ENCODE measurements at places on chromosomes 3 and 15.

GRCh38 chr3:194129581-194130133 lies 6.3 kb upstream of the HES1 start:
- DNase-seq: no peak
- H3K36me3 ChIP-seq: no peaks in the 10 kb centered on the region
- H3K27ac ChIP-seq: no peak overlapping the region
- H3K4me3 ChIP-seq: no peak overlapping the region

DNA sequence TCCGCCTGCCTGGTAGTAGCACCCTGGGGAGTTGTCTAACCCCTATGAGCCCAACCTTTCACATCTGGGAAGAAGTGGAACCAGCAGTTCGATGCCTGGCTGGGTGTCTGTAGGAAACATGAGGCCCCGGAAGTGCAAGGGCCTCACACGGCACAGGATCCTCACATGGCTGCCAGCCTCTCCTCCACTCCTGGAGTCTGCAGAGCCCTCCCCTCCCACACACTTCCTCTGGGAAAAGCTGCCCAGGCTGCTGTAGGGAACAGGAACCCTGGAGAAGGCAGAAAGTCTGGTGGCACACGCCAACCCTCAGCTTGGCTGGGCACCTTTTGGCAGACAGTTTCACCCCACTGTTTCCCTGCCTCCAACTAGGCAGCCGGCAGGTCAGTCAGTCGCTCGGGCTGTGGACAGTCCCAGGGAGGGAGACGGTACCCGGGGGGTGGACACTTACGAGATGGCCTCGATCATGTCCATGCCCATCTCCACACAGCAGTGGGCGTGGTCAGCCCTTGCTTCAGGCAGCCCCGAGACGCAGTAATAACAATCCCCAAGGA lies 118.4 kb downstream of the ADCY5 start:
- H3K27ac ChIP-seq: no peak overlapping the region
- H3K36me3 ChIP-seq: no peaks in the 10 kb centered on the region
- no peaks in the 10 kb centered on the region for H3K4me1 ChIP-seq
- H3K27me3 ChIP-seq: no peaks in the 10 kb centered on the region
- no peak for DNase-seq

- H3K36me3 ChIP-seq: no peaks in the 10 kb centered on the region
- H3K27me3 ChIP-seq: no peaks in the 10 kb centered on the region
- no peak for DNase-seq
- H3K4me1 ChIP-seq: peaks cover 11% of the 10 kb centered on the region
- no peak overlapping the region for H3K4me3 ChIP-seq
These were observed 36.0 kb upstream of the BCL2A1 start for GRCh38 chr15:80006946-80007345.

GRCh38 chr15:99454941-99455788 lies 110.6 kb upstream of the MEF2A start:
- peak overlapping the region; percentile 92 for H3K27ac ChIP-seq
- H3K4me1 ChIP-seq: peaks cover 34% of the 10 kb centered on the region
- no peaks in the 10 kb centered on the region for H3K36me3 ChIP-seq
- no peak for DNase-seq

GRCh38 chr3:46283881-46284450 lies 41.7 kb downstream of the CCR3 start:
- H3K36me3 ChIP-seq: no peaks in the 10 kb centered on the region
- H3K27ac ChIP-seq: no peak overlapping the region

GRCh38 chr3:113912552-113913236 lies 35.1 kb upstream of the ZDHHC23 start:
- no peaks in the 10 kb centered on the region for H3K27me3 ChIP-seq
- peaks cover 9% of the 10 kb centered on the region for H3K4me1 ChIP-seq
- H3K36me3 ChIP-seq: no peaks in the 10 kb centered on the region
- H3K4me3 ChIP-seq: no peak overlapping the region

GRCh38 chr3:145182196-145182911 lies 978.6 kb downstream of the PLOD2 start:
- H3K27ac ChIP-seq: no peak overlapping the region
- H3K4me3 ChIP-seq: peak overlapping the region; percentile 60
- no peaks in the 10 kb centered on the region for H3K36me3 ChIP-seq
- peaks cover 3% of the 10 kb centered on the region for H3K4me1 ChIP-seq

DNA sequence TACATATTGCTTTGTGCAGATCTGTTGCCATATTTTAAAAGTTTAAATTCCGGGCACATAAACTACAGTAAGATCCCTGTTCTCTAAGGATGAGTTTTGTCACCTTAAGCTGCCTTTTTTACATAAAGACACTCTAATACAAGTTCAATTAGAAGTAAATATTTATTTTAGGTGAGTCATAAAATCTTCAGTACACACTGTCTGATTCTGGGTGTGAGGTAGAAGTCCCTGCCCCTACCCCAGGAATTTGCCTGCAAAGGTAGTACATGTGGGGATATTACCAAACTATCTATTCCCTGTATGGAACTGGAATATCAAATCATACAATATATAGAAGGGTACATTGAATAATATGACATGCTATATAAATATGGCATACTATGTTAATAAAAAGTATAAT lies 6.3 kb downstream of the SCG3 start:
- no peaks in the 10 kb centered on the region for H3K4me1 ChIP-seq
- H3K36me3 ChIP-seq: no peaks in the 10 kb centered on the region
- H3K4me3 ChIP-seq: no peak overlapping the region
- no peak for DNase-seq
- H3K27me3 ChIP-seq: peaks cover 21% of the 10 kb centered on the region
- H3K27ac ChIP-seq: no peak overlapping the region

DNA sequence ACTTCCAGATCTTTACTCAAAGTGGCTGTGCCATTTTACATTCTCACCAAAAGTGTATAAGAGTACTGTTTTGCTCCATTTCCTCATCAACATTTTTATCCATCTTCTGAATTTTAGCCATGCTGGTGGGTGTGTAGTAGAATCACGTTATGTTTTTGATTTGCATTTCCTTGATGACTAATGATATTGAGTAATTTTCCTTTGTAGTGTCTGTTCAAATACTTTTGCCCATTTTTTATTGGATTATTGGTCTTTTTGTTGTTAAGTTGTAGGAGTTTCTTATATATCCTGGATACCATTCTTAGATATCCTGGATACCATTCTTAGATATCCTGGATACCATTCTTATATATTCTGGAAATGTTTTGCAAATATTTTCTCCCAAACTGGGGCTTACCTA lies 344.9 kb downstream of the LRRC3B start:
- no peak overlapping the region for H3K4me3 ChIP-seq
- no peaks in the 10 kb centered on the region for H3K36me3 ChIP-seq
- DNase-seq: no peak
- no peaks in the 10 kb centered on the region for H3K4me1 ChIP-seq
- no peak overlapping the region for H3K27ac ChIP-seq

- no peak for DNase-seq
- H3K27me3 ChIP-seq: peaks cover 6% of the 10 kb centered on the region
These were observed 2.6 kb downstream of the KIF7 start for GRCh38 chr15:89652666-89653065.

- H3K27ac ChIP-seq: no peak overlapping the region
- no peak for DNase-seq
- peaks cover 7% of the 10 kb centered on the region for H3K4me1 ChIP-seq
- H3K36me3 ChIP-seq: no peaks in the 10 kb centered on the region
These were observed 52.1 kb upstream of the MYRIP start for GRCh38 chr3:39757307-39757706.

- H3K4me3 ChIP-seq: no peak overlapping the region
- no peak overlapping the region for H3K27ac ChIP-seq
- peaks cover 37% of the 10 kb centered on the region for H3K4me1 ChIP-seq
These were observed 170.9 kb upstream of the THBS1 start for GRCh38 chr15:39409876-39410530.

- no peaks in the 10 kb centered on the region for H3K36me3 ChIP-seq
- H3K4me1 ChIP-seq: no peaks in the 10 kb centered on the region
- no peak overlapping the region for H3K4me3 ChIP-seq
- no peak for DNase-seq
- no peak overlapping the region for H3K27ac ChIP-seq
- H3K27me3 ChIP-seq: peaks cover 2% of the 10 kb centered on the region
These were observed 70.1 kb upstream of the VEPH1 start for GRCh38 chr3:157573281-157573680.
